Substantia nigra (tissue), 51 donors: ENCODE measurements at places on chromosomes 16 and 17.

GRCh38 chr17:68378268-68379176, 78.8 kb downstream of the WIPI1 start:
- DNase-seq = no peak

- DNase-seq = no peak
Observed at GRCh38 chr16:86892509-86892908, 314.2 kb downstream of the FOXL1 start.

- peak; percentile 55 for DNase-seq
Observed at GRCh38 chr16:67399218-67399733, 6.0 kb upstream of the TPPP3 start.

DNA sequence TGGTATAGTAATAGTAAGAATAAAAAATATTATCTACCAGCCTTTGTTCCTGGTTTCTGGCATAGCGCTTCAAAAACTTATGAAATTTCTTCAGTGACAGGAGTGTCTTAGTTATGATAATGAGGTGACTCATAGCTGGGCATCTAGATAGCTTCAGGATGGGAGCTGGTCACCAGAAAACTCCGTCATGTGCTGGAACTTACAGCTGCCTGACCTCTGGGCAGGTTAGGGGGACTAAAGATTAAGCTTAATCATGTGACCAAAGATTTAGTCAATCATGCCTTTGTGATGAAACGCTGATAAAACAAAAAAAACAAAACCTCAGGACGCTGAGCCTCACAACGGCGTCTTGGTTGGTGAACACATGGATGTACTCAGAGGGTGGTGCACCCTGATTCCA, 154.2 kb downstream of the MYO1D start:
- no peak for DNase-seq

DNA sequence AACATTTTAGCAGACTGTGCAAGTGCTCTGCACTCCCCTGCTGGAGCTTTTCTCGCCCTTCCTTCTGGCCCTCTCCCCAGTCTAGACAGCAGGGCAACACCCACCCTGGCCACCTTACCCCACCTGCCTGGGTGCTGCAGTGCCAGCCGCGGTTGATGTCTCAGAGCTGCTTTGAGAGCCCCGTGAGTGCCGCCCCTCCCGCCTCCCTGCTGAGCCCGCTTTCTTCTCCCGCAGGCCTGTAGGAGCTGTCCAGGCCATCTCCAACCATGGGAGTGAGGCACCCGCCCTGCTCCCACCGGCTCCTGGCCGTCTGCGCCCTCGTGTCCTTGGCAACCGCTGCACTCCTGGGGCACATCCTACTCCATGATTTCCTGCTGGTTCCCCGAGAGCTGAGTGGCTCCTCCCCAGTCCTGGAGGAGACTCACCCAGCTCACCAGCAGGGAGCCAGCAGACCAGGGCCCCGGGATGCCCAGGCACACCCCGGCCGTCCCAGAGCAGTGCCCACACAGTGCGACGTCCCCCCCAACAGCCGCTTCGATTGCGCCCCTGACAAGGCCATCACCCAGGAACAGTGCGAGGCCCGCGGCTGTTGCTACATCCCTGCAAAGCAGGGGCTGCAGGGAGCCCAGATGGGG, 3.1 kb downstream of the GAA start:
- DNase-seq = no peak

DNA sequence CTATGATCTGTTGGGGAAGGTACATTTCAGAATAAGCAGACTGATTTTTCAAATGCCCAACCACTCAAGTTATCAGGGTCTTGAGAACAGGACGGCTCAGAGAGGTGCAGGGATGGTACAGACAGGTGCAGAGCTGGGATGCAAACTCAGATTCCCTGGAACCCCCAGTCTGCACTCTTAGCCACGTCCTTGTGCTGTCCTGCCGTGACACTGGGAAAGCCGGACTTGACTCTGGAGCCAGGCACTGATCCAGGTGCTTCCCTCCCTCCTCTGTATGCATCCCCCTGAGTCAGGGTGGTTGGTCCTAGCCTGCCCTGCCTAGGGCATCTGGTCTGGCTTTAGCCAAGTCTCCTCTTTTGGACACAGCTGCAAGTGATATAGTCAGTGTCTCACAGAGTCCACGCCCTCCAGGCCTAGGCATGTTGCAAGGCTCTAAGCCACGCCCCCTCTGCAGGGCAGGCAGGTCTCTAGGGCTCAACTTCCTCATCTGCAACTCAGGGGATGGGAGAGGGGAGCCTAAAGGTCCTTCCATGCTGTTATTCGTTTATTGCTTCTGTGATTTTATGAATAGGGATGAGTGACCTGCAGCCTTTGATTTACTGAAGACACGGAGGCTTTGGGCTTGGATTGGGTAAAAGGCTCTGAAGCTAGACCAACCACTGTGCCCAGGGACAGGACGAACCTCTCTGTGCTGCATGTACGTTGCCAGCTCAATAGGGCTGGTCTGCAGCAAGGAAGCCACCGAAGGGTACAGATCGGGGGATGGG, 97.3 kb downstream of the SDK2 start:
- no peak for DNase-seq

DNA sequence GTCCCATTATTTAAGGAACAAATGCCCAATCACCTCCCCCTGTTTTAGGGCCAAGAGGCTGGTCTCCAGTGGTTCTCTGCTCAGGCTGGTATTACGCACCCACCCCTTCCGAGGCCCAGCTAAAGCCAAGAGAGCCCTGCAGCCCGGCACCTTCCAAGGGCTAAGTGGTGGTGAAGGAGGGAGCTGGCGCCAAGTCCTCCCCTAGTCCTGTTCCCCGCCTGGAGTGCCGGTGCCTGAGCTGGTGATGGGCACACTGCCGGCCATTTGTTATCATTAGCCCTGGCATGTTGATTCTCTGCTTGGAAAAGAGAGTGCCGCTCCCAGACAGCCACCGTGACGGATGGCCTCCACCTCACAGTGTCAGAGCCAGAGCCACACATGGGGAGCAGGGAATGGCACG, 31.9 kb downstream of the GRIN2C start:
- DNase-seq = no peak

DNA sequence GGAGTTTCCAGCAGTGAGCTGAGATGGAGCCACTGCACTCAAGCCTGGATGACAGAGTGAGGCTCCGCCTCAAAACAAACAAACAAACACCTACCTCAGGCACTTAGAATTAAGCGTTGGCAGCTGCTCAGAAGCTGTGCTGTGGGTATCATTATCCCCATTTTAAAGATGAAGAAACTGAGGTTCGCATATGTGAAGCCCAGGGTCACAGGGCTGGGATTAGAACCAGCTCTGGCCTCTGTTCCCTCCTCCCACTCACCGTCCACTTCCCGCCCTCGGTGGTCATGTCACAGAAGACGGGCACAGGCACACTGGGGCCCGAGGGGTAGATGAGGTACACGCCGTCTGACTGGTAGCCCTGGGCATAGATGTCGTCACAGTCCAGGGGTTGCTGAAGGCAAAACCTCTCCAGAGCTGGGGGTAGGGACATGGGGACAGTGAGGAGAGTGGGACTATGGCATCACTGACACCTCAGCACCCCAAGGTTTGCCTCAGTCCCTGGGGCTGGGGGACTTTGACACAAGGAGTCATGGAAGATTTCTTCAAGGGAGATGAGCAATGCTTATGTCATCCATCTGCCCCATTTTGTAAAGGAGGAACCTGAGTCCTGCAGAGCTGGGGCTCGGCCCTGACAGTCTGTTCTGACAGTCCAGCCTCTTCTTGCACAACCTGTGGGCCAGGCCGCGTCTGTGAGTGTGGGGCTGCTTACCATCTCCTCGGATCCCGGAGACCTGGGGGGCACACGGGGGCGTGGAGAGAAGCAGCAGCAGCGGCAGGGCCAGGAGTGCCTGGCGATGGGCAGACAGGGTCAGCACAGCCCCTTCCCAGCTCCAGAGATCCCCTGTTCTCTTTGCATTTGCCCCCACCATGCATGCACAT, 700 bp downstream of the MFAP4 start:
- no peak for DNase-seq

DNA sequence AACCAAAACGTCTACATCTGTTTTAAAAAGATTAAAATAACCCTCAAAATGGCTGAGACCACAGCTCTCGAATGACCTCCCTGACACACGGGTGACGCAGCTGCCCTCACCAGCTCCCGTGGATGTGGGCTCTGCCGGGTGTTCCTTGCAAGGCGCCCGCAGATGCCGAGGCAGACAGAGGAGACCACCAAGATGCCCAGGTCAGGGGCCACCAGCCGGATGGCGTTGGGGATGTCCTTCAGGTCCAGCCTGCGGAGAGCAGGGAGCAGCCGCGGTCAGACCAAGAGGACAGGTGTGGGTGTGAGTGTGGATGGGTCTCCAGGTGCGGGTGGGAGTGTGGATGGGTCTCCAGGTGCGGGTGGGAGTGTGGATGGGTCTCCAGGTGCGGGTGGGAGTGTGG, 35.1 kb downstream of the CTU2 start:
- DNase-seq = no peak

DNA sequence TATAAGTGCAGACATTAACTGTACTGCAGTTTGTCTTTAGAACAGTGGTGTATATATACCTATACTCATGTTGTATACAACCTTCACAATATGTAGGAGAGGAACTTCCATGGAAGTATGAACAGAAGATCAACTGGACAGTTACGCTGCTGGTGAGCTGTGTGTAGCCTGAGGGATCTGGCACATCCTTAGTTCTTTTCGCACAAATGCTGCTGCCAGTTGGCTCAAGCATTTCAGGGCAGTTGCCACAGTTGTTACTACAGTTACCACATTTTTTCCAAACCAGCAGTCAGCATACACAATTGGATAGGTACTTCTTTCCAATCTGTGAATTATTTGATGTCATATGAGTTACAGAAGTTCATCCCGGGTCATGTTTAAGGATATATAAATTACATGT, 539.6 kb upstream of the HSBP1 start:
- no peak for DNase-seq

GRCh38 chr17:33580215-33580614, 287.1 kb upstream of the ASIC2 start:
- DNase-seq = no peak

DNA sequence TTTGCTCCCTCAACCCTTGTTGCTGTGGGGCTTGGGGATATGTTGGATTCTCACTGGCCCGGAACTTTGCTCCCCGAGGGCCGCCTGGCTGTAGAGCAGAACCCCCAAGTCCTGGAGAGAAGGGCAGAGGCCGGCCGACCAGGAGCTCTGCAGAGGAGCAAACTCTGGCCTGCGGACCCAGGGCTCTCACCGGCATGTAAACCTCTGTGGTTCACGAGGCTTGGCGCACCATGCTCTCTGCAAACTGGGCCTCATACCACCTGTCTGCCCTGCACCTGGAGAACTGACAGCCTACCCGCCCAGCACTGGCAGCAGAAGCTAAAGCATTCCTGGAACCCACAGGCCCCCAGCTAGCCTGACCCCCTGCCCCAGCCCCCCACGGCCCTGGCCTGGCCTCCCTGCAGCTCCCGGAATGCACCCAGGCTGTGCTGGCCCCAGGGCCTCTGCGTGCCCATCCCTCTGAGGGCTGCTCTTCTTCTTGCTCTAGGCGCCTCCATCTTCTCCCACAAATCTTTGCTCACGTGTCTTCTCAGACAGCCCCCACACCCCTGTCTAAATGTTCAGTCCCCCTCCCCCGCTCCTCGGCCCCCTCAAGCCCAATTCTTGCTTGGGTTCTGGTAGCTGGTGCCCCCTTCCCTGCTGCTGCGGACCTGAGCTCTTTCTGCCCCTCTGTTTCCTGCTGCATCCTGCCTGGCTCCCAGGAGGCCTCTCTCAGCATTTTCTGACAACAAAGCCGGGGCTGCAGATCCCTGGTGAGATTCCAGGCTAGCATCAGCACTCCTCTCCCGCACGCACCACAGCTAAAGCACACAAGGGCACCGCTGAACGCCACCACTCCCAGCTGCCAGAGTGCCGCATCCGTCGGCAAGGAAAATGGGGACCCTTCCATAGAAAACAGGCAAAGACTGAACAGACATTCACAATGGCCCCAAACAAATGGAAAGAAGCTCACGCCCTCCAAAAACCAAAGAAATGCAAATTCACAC, 23.3 kb downstream of the ACTG1 start:
- no peak for DNase-seq

DNA sequence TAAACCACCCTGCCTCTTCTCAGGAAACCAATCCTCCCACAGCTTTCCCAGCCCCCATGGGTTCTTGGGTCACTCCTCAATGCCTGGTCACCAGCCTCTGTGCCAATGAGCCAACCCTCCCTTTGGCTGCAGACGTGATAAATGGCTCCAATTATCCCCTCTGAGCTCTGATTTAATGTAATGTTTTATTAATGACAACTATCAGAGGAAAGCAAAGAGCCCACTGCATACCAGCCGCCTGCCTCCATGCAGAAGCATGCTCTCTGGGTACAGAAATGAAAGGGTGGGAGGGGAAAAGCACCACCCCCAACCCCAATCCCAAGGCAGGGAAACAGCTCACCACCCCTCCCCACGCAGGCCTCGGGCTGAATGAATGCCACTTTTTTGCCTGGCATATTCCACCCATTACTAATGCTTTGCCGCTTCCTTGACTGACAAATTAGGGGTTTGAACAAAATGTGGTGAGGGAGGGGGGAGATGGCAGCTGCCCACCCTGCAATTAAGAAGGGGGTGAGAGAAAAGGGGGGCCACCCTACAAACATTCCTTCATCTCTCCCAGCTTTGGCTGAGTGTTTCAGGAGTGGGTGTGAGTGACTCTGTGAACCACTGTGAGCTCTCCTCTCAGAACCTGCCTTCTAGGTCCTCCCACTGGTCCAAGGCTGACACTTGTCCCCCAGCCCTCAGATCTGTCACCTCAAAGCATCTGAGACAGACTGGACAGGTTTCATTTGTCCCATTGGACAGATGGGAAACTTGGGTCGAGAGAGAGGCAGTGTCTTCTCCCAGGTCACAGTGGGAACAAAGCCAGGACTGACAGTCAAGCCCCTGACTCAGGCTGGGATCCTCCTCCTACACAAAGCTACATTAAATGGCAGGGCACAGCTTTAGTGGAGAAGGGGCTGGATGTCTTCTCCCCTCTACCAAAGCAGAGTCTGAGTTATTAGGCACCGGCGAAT, 161.5 kb downstream of the TMEM132E start:
- no peak for DNase-seq

- DNase-seq = no peak
Observed at GRCh38 chr17:1201132-1201702, 21.4 kb upstream of the ABR start.

DNA sequence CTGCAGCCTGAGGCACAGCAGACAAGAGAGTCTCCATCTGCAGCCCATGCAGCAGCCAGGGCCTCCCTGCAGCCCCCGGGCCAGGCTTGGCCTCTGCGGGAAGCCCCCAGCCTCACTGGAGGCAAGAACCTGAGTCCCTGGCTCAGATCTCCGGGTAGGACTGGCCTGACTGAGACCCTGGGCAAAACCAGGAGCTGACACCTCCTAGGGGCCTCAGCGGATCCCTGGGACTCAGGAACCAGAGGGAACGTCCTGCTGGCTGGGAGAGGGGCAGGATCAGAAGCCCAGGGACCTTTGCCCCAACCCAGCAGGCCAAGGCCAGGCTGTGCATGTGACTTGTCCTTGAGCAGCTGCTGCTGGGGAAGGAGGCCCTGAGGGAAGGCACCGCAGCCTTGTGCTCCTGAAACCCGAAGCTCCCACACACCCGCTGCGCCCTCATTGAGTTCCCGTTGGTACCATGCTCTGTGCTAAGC, 1.7 kb upstream of the PRSS21 start:
- DNase-seq = no peak

- no peak for DNase-seq
Observed at GRCh38 chr17:79977708-79978547, 57.7 kb downstream of the TBC1D16 start.
